ENCODE measurements at places on chromosomes 12 and 14.

GRCh38 chr12:46914336-46914735 is 88.5 kb upstream of the SLC38A4 start:
- no peak for DNase-seq

DNA sequence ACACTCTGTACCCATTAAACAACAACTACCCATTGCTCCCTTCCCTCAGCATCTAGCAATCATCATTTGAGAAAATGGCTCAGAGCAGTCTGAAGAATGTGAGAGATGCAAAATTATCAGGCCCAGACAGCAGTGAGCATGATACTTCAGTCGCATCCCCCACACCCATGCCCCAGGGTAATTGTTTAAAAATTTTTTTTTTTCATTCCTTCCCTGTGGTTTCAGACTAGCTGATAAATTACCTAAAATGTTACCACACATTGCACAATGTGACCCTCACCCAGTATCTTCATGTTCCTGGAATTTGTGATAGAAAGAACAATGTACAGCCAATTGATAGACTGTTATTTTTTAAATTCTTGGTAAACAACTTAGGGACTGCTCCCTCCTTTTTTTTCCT is 11.3 kb upstream of the USP15 start:
- no peak for DNase-seq

DNA sequence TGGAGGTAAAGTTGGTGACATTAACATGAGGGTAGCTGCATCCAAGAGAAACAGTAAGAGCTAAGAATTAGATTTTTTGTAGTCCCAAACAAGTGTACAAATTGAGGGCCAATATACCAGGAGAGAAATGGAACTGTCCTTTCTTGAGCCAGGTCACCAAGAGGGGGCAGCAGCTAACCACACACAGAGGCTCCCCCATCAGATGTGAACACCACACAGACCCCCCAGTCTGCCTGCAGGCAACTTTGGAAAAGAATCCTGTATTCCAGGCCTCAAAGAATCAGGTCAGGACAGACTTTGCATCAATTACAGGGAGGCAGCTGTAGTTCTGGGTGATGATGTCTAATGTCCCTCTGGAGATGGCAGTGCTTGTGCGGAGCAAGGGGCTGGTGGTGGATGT is 77.9 kb downstream of the SPTB start:
- DNase-seq, result peak; percentile 45

- no peak for DNase-seq
These were observed 68.1 kb downstream of the ERC1 start for GRCh38 chr12:1059162-1059561.

DNA sequence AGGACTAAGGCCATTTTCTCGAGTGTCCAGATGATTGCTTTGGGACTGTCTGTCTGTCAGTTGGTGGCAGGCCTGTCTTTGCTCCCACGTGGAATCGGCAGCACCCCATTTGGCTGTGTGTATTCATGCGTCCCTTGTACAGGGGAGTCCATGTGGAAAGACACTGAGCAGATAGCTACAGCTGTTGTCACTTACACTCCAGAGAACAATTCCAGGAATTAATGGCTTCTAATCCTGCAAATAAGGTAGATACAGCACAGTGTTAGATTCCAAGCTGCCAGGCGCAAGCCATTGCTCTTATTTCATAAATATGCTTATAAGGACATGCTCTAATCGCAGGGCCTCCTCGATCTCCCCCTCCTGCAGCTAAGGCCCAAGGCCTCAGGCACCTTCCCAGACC is 208.8 kb downstream of the VRK1 start:
- DNase-seq, result no peak

DNA sequence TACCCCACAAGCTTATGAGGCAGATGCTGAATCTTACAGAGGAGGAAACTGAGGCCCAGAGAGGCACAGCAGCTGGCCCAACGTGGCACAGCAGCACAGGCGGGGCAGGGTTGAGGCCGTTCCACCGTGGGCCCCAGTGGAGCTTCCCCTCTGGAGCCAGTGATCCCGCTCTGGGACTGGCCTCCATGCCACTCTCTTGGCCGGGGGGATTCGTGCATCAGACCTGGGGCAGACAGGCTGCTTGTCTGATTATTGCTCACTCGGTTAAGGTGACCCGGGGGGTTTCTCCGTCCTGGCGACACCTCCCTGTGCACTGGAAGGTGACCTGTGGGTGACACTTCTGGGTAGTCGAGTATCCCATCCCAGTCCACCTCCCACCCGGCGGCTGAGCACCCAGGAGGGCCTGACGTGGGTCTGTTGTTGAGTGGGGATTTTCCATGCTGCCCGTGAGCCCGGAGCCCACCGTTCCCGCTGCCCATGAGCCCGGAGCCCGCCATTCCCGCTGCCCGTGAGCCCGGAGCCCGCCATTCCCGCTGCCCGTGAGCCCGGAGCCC is 27.8 kb downstream of the NOC4L start:
- DNase-seq, result no peak

GRCh38 chr12:14948672-14949071 is 10.3 kb upstream of the ERP27 start:
- no peak for DNase-seq

DNA sequence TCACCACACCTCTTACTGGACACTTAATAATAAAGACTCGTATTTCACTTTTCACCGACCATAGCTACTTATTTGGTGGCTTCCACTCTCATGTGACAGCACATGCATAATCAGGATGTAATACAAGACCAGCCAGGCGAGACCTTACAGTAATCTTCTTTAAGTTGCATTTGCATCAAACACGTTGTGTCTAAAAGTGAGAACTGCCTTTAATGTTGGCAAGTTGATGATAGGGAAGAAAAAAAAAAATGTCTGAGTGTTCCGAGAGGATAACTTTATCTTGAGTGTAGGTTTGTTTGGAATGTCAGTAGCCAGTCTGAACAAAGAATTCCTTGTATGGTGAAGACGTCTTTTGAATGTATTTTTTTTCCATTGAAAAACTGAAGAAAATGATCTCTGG is 440.4 kb downstream of the ADAMTS20 start:
- no peak for DNase-seq

- no peak for DNase-seq
These were observed 574 bp downstream of the GLRX5 start for GRCh38 chr14:95535226-95536021.

GRCh38 chr12:87952850-87953249 is 76.4 kb downstream of the C12orf50 start:
- peak; percentile 15 for DNase-seq

DNA sequence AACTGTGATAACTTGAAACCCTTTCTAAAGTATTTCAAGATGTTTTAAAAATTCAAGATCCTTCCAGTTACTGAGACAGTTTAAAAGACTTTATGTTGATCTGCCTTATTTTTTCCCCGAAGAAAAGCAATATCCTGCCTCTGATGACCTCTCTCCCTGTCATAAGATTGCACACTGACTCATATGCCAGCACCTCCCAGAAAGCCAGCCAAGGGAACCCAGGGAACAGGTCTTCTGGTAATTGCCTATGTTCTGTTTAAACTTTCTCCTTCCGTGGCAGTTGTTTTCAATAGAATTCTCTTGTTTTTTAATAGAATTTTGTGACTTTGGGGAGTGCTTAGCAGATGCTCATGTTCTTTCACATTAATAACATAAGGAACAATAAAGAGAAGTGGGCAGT is 300.2 kb upstream of the PRKD1 start:
- DNase-seq, result no peak

DNA sequence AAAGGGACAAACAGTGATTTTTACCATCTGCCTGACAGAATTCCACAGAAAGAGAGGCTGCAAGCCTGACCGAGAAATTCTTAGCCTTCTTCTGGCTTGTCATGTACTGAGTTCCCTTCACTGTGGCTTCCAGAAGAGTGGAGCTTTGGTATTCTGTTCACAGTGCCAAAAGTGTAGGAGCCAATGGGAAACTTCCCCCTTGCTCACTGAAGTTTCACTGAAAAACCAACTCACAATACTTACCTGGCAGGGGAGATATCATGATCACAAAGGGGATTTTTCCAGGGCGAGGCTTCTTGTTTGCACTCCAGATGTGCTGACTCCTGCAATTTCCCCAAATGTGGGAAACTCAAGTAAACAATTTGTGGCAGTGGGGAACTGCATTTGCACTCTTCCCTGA is 31.7 kb upstream of the MMP19 start:
- no peak for DNase-seq

- DNase-seq, result no peak
These were observed 37.2 kb downstream of the CFAP251 start for GRCh38 chr12:121955258-121956237.

DNA sequence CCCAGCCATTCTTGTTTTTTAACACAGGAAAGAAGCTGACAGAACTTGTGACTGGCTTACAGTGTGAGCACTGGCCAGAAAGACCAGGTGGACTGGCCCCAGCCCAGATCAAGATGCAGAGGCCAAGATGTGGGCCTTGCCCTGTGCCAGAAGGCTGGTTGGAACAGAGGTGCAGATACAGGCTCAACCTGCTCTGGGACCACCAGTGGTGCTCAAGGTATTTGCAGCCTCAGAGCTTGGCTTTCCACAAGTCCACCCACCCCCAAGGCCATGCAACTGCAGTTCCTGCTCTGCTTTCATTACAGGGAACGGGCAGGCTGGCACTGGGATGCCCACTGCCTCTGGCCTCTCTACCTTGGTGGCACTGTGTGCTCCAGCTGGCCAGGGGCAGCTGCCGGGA is 23.3 kb downstream of the ZFC3H1 start:
- no peak for DNase-seq

DNA sequence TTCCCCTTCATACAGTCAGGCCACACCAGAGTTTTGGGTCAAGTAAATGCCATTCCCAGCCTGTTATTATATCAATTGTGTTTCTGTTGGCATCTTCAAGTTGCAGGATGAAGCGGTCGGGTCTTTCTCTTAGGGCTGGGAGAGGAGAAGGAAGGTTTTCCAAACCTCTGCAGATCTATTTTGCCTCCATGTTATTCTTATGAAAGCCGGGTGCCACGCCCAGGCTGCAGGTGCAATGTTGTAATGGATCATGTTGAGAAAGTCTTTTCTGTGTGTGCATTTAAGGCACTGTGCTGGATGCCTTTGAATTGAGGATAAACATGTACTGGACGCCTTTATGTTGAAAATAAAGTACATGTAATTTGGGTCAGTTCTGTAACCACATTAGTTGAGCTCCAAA is 164.4 kb upstream of the HIF1A start:
- no peak for DNase-seq

- no peak for DNase-seq
These were observed 5.0 kb downstream of the SLC8B1 start for GRCh38 chr12:113329791-113330417.

GRCh38 chr12:64618953-64619590 is 8.8 kb downstream of the RASSF3 start:
- DNase-seq, result no peak

DNA sequence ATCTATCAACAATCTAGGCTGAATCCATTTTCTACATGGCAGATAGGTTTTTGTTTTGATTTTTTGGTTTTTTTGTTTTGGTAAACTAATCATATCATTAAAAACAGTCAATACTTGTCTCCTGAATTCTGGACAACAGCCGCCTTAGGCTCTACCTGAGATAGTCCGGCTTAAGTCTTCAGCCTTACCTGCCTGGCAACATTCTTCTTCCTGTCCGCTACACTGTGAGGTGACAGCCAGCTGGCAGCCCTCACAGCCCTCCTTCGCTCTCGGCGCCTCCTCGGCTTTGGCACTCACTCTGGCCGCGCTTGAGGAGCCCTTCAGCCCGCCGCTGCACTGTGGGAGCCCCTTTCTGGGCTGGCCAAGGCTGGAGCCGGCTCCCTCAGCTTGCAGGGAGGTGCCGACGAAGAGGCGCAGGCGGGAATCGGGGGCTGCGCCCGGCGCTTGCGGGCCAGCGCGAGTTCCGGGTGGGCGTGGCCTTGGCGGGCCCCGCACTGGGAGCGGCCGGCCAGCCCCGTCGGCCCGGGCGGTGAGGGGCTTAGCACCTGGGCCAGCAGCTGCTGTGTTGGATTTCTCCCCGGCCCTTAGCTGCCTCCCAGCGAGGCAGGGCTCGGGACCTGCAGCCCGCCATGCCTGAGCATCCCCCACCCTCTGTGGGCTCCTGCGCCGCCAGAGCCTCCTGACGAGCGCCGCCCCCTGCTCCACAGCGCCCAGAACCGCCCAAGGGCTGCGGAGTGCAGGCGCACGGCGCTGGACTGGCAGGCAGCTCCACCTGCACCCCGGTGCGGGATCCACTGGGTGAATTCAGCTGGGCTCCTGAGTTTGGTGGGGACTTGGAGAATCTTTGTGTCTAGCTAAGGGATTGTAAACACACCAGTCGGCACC is 49.0 kb downstream of the MDGA2 start:
- no peak for DNase-seq

DNA sequence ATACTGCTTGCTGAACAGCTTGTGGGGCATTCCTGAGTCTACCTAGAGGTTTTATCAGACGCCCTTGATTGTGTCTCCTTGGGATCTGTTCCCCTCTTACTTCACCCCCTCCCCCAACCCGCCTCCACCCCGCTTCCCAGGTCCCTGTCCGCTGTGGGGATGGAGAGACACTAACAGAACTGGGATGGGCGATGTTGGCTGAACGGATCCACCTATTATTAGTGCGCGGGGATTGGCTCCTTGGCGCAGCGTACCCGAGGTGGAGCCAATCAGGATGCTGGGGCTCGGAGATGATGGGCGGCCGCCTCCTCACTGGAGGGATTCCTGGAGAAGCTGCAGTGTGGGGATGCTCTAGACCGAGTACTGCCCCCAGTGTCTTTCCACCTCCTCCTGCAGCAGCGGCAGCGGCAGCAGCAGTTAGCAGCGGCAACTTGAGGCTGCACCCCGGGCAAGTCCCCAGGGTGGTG is at the start of gene SYT1:
Gene SYT1 (plus strand): TSS at position 372 of the 467 bp plus-strand sequence.
- DNase-seq, result peak; percentile 72

- no peak for DNase-seq
These were observed 71.3 kb downstream of the DERA start for GRCh38 chr12:15982471-15982870.

DNA sequence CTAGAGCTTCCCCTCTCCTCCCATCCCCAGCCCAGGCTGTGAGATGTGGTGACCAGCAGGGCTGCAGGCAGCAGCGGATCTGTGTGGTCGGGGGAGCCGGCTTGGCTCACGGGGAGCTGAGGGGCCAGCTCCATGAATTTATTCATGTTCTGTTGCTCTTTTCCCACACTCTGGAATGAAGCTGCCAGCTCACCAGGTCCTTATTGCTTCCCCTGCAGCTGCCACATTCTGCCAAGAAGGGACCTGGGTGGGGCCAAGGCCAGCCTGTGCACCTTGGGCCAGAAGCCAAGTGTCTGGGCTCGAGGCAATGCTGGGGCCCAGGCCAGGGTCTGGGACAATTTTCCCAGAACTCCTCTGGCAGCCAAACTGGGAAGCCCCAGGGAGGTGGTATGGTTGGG is 2.5 kb upstream of the C1QL4 start:
- no peak for DNase-seq

- no peak for DNase-seq
These were observed 9.6 kb downstream of the PTPRB start for GRCh38 chr12:70627677-70628076.

- DNase-seq, result no peak
These were observed 24.2 kb downstream of the SMUG1 start for GRCh38 chr12:54164387-54165145.

Data from neural crest cell (in vitro differentiated cells).